CD8-positive, alpha-beta memory T cell (primary cell): ENCODE measurements at places on chromosomes 5 and 9. TPM values are rescaled to one million over a fixed set of nuclear protein-coding genes. Genes with fewer than 3 reads are reported as not detected.

GRCh38 chr5:114504560-114504959, 142.7 kb downstream of the KCNN2 start:
- no peak for DNase-seq

DNA sequence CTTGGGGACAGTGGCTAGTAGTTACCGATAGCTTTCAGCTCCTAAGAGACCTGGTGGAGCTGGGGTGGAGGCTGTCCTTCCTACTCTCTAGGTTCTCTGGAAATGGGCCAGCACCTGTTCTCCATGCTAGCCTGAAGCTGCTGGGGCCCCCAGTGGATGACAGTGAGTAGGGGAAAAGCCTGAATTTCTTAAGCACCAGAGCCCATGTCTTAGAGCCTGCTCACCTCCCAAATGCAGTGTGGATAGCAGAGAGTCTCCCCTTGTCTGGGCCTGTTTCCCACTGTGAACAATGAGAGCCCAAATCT, 105.8 kb downstream of the DAB2IP start:
- DNase-seq, result no peak

GRCh38 chr5:109028608-109029299, 281.1 kb downstream of the FER start:
- DNase-seq, result no peak

GRCh38 chr9:92185096-92185495, 69.9 kb upstream of the SPTLC1 start:
- DNase-seq, result no peak

DNA sequence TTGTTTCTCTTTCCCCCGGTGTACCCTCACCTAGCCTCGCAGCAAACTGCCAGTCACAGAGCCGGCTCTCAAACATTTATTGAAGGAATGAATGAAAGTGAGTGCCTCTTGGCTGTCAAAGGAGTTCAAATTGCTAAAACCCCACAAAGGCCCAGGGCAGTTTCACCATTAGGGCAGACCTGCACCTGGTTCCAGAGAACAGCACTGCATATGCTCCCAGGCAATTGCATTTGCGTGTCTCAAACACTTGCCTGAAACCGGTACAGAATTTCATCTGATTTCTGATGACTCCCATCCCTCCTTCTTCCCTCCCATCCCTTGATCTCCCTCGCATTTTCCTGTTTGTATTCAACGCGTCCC, 165.6 kb upstream of the ZNF462 start:
- DNase-seq, result no peak

Gene IRF1
- total RNA-seq, result 115 TPM

Gene SOX30
- 0.11 TPM for total RNA-seq
